ENCODE measurements at places on chromosomes 3 and 15.

DNA sequence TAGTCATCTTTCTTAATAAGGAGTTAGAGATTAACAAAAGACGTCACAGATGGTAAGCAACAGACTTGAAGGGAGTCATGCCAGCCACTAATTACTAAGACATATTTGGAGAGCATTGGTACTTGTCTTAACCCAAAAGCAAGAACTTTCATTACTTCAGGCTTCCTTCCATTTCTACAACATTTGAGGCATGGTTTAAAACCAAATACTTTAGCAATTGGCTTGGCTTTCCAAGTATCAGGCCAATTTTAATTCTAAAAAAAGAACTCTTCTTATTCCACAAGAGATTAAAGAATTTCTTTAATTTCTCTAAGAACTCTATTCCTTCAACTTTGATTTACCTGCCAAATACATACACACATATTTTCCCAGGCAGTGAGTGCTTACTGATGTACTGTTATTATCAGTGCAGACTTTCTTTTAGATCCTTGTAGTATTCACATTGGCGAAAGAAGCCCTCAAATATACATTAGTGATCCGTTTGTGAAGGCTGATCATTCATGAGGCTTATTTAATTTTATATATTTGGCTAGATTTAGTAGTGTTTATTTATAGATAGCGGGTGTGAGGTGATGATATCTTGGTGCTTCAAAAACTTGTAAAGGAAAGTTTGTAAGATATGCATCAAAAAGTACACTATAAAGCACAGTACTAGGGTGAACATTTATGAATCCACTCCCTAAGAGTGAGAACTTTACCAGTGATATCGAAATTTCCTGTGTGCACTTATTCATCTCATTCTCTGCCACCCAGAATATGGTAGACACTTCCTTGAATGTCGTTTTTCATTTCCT lies 229.2 kb downstream of the MFSD1 start:
- no peak for DNase-seq

GRCh38 chr3:49248840-49249227 lies 28.2 kb downstream of the C3orf62 start:
- DNase-seq, result no peak

DNA sequence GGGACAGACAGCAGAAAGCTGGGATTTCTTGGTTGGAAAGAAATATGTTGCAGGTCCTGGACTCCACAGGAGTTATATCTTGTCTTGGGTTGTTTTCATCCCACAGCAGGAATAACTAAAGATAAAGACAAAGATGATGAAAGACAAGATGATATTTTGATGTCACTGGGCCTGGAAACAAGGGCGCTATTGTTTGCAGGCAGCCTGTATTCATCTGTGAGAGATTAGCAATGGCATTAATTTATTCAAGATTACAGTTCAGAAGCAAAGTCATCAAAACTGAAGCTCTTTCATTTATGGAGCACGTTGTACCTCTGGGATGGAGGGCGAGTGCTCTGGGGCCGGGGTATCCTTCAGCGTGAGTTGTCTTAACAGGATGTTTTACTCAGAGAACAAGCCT lies 213.8 kb downstream of the LRTM1 start:
- no peak for DNase-seq

DNA sequence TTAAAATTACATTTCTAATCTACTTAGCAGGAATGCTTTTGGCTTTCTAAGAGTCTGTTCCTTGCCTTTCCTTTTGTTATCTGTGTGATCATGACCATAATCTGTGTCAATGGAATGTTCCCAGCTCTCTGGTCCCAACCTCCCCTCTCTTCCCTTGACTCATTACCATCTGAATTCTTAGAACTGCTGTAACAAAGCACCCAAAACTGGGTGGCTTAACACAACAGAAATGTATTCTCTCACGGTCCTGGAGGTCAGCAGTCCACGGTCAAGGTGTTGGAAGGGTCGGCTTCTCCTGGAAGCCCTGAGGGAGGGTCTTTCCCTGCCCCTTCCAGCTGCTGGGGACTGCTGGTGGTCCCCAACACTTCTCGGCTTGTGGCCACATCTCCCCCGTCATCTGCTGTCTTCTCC lies 81.1 kb downstream of the LRRK1 start:
- DNase-seq, result peak; percentile 64

GRCh38 chr15:99016680-99017321 lies 9.2 kb upstream of the PGPEP1L start:
- DNase-seq, result peak; percentile 88

DNA sequence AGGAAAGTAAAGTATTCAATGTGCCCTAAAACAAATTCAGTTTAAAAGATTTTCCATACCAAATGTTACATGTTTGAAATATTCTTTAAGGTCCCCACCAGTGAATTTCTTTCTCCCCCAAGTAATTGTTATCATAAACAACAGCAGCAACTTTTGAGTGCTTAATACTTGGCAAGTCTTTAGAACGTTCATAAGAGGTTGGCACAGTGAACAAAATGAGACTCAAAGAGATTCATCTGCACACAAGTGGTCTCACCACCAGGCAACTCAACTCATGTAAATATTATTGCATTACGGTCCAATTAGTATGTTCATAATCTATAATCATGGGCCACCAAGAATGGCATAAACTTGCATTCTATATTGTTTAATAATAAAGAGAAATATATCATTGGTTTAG lies 98.7 kb downstream of the TBL1XR1 start:
- no peak for DNase-seq

Data from fibroblast of skin of right biceps (primary cell).